Pancreas (tissue), 10 donors: ENCODE measurements at places on chromosomes 3 and 15. TPM values are rescaled to one million over a fixed set of nuclear protein-coding genes. Genes with fewer than 3 reads are reported as not detected.

- DNase-seq = no peak
- H3K27ac ChIP-seq = no peak overlapping the region
- no peaks in the 10 kb centered on the region for H3K36me3 ChIP-seq
- no peaks in the 10 kb centered on the region for H3K27me3 ChIP-seq
Measured at GRCh38 chr3:150020527-150020926, 49.8 kb upstream of the PFN2 start.

GRCh38 chr15:96514607-96515285, 184.2 kb downstream of the NR2F2 start:
- no peak overlapping the region for H3K27ac ChIP-seq
- peaks cover 4% of the 10 kb centered on the region for H3K4me1 ChIP-seq
- DNase-seq = no peak
- H3K27me3 ChIP-seq = no peaks in the 10 kb centered on the region
- H3K36me3 ChIP-seq = no peaks in the 10 kb centered on the region

DNA sequence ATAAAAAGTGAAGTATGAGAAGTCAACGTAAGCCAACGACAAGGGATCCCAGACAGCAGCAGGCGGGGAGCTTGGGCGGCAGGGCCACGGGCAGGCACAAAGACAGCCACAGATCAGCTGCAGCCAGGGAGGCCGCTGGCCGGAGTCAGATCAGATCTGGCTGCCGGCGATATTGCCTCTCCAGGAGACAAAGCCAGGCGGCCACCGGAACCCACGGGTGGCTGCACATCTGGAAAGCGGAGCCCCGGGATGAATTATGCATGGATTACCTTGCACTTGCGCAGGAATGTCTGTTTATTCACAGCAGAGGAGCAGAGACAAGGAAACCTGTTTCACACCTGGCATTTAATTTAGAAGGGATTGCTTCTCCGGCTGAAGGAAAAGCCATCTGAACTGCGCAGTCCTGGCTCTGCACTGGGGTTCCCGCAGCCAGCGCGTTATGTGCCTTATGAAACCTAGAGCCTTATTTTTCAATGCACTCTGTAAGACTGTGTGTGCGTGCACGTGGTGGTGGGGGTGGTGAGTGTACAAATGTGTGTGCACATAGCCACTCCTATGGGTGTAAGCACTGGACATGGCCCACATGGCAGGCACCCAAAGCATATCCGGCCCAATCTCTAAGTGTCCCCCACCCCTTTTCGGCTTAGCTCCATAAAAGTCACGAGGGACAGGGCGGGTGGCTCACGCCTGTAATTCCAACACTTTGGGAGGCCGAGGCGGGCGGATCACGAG, 427.8 kb upstream of the MCTP2 start:
- no peaks in the 10 kb centered on the region for H3K36me3 ChIP-seq
- no peak overlapping the region for H3K4me3 ChIP-seq
- no peaks in the 10 kb centered on the region for H3K27me3 ChIP-seq
- no peak for DNase-seq
- no peak overlapping the region for H3K27ac ChIP-seq
- no peaks in the 10 kb centered on the region for H3K4me1 ChIP-seq

DNA sequence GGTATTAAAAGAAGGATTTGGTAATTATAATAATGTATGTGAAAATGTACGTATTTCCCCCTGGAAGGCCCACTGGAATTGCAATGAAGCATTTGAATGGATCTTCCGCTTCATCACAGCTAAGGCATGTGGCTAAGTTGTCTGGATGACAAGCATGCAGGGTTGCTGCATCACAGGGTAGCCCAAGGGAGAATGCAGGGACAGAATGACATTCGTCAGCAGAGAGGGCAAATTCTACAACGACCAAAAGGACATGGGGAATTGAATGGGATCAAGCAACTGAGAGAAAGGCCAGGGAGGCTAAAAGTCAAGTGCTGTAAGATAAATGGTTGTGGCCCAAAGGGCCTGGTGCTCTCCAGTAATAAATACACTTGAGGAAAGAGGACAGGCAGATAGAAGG, 95.4 kb downstream of the ISL2 start:
- H3K27me3 ChIP-seq = no peaks in the 10 kb centered on the region
- no peak for DNase-seq
- peaks cover 12% of the 10 kb centered on the region for H3K4me1 ChIP-seq
- no peak overlapping the region for H3K27ac ChIP-seq
- H3K4me3 ChIP-seq = no peak overlapping the region
- no peaks in the 10 kb centered on the region for H3K36me3 ChIP-seq

GRCh38 chr15:88890495-88890894, 4.8 kb downstream of the HAPLN3 start:
- no peaks in the 10 kb centered on the region for H3K4me1 ChIP-seq
- no peak overlapping the region for H3K27ac ChIP-seq
- no peak for DNase-seq
- H3K36me3 ChIP-seq = no peaks in the 10 kb centered on the region
- peaks cover 4% of the 10 kb centered on the region for H3K27me3 ChIP-seq

GRCh38 chr3:52534281-52535183, 875 bp upstream of the NT5DC2 start:
- DNase-seq = peak; percentile 60
- peak overlapping the region; percentile 49 for H3K4me3 ChIP-seq
- peaks cover 19% of the 10 kb centered on the region for H3K4me1 ChIP-seq
- no peaks in the 10 kb centered on the region for H3K27me3 ChIP-seq
- H3K36me3 ChIP-seq = no peaks in the 10 kb centered on the region

DNA sequence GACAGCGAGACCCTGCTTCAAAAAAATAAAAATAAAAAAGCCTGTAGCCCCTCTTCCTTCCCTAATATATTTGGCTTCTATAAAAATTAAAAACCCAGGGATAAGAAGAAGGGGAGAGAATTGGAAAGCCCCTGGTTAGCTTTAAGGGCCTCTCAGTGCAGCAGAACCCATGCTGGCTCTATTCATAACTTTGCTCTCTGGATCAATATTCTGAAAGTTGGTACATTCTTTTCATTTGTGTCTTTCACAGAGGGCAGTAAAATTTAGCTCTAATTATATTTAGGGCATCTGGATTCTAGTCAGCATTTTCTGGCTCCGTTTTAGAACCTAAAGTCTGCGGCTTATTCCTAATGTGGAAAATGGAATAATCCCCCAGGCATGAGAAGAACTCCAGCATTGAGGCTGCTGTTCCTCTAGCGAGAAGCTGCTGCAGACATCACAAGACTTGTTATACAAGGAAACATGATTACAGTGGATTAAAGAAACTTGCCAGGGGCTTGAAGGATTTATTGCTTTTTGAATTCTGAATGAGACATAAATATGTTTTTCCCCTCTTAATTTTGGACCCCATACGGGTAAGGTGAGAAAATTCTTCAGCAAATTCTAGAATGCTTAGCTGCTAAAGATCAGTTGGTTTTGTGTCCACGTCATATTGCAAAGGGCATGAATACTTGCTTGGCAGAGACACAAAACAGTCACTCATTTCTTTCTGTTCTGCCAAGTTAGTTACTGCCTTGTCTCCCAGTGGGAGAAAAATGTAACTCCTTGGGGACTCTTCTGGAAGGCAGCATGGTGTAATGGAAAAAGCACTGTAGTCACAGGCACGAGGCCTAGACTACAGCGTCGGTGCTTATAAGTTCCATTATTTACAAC, 177.7 kb downstream of the VGLL4 start:
- peak overlapping the region; percentile 73 for H3K27ac ChIP-seq
- H3K36me3 ChIP-seq = no peaks in the 10 kb centered on the region
- peaks cover 14% of the 10 kb centered on the region for H3K4me1 ChIP-seq
- DNase-seq = no peak
- no peak overlapping the region for H3K4me3 ChIP-seq

GRCh38 chr3:171297207-171297606, 163.0 kb downstream of the TNIK start:
- H3K4me1 ChIP-seq = peaks cover 7% of the 10 kb centered on the region
- no peak overlapping the region for H3K27ac ChIP-seq
- no peaks in the 10 kb centered on the region for H3K27me3 ChIP-seq

GRCh38 chr3:105691633-105692032, 177.2 kb downstream of the CBLB start:
- H3K27ac ChIP-seq = no peak overlapping the region
- H3K4me3 ChIP-seq = no peak overlapping the region
- DNase-seq = no peak

DNA sequence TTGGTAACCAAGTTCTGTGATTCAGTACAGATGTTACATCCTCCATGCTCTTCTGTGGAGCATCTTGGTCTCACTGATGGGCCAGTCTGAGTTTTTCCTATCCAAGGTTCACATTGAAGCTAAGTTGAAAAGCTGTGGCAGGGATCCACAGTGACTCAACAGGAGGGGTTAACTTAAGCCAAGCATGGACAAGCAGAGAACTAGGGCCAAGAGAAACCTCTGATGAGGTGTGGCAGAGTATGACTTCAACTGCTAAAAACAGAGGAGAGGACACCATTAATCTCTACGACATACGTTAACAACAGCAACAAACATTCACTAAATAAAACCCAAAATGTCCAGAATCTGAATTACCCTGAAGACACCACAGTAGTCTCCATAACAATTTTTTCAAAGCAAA, 268.1 kb upstream of the UBE2E2 start:
- no peak for DNase-seq
- H3K4me1 ChIP-seq = no peaks in the 10 kb centered on the region
- H3K27ac ChIP-seq = no peak overlapping the region
- no peaks in the 10 kb centered on the region for H3K27me3 ChIP-seq
- no peaks in the 10 kb centered on the region for H3K36me3 ChIP-seq

DNA sequence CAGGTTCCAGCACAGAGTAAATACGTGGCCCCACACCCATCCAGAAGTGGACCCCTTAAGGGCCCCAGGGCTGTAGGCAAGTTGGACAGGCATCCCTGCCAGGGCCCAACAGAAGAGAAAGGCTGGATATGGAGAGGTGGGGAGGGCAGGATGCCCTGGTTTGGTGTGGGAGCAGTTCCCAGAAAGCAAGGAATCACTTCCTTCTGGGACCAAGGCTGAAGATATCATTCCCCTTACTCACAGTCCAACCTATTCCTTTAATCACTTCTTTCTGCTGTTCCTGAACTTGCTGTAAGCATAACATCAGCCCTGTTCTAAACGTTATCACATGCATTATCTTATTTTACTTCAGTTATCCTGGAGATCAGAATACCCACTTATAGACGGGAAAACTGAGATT, 6.1 kb upstream of the MESP2 start:
- DNase-seq = no peak
- H3K4me1 ChIP-seq = peaks cover 41% of the 10 kb centered on the region
- peak overlapping the region; percentile 71 for H3K27ac ChIP-seq
- H3K4me3 ChIP-seq = no peak overlapping the region
- H3K27me3 ChIP-seq = no peaks in the 10 kb centered on the region

GRCh38 chr3:54322354-54322753, 200.0 kb downstream of the CACNA2D3 start:
- DNase-seq = peak; percentile 63
- H3K27ac ChIP-seq = peak overlapping the region; percentile 28
- H3K27me3 ChIP-seq = no peaks in the 10 kb centered on the region
- no peak overlapping the region for H3K4me3 ChIP-seq

DNA sequence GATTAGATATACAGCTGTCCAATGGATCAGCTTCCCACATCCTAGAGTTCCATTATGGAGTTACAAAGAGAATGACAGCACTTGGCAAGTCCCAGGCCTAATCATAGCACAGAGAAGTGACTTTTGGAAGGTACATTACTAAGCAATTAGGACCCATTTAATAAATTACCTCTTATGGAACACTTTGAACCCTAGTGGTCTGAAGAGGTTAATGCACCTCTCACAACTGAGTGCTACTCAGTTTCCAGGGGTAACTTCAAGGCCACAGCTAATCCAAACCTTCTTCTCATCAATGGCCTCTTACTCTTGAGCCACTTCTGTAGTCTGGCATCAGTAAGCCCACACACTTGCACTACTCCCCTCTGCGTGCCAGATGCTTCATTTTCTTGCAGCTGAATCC, 34.9 kb upstream of the MEIS2 start:
- H3K4me1 ChIP-seq = peaks cover 3% of the 10 kb centered on the region

IFT57 gene
- total RNA-seq = 25.9 TPM

CLDN18 gene
- not detected for total RNA-seq

PRR23B gene
- not detected for total RNA-seq

TGM4 gene
- not detected for total RNA-seq

REC114 gene
- not detected for total RNA-seq
